ENCODE measurements at places on chromosomes 6 and 20.
A peak's percentile ranks its signal among the peaks of the same experiment; 100 is the strongest.

DNA sequence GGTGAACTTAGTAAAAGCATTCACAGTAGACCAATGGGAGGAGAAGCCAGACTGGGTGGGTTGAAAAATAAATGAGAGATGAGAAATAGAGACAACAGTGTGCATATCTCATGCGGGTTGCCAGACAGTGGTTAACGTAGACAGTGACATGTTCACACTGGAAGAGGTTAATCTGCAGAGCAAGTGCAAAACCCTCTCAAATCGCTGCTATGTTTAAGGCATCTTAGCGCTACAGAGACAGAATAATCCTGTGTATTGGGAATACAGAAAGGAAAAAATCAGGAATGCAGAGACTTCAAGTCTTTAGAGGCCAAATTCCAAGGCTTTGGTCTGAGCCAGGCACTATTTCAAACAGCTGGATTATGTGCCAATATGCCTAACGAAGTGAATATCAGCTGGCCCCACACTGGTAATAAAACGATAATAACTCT is 107.1 kb downstream of the TSHZ2 start:
- no peak for DNase-seq

DNA sequence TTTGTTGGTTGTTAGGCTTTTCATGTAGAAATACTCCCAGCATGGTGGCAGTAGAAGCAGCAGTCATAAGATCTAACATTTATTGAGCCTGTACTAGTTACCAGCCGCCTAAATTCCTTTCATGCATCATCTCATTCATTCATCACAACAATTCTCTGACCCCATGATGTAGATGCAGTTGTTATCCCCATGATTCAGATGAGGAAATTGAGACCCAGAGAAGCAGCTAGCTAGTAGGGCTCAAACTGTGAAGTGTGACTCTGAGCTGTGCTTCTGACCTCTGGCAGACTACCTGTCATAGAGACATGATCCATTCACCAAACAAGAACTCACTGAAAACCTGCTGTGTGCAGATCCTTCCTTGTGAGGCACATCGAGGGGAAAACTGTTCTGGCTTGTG is 16.9 kb downstream of the RREB1 start:
- DNase-seq = peak; percentile 26

DNA sequence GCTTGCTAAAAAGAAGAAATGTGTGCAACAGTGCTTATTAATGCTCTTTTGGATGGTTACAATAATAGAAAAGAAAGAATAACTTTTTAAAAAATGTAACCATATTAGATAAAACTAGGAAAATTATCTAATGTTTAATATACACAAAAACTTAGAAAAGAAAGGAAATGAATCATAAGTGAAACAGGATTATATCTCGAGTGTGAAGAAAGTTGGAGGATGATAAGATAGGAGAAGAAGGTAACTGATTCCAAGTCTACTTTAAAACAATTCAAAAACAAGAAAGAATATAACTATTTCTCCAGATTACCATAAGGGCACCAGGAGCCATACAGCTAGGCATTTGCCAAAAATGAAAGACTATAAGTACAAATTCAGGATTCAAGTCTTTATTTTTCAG is 73.0 kb downstream of the PHIP start:
- DNase-seq = no peak

DNA sequence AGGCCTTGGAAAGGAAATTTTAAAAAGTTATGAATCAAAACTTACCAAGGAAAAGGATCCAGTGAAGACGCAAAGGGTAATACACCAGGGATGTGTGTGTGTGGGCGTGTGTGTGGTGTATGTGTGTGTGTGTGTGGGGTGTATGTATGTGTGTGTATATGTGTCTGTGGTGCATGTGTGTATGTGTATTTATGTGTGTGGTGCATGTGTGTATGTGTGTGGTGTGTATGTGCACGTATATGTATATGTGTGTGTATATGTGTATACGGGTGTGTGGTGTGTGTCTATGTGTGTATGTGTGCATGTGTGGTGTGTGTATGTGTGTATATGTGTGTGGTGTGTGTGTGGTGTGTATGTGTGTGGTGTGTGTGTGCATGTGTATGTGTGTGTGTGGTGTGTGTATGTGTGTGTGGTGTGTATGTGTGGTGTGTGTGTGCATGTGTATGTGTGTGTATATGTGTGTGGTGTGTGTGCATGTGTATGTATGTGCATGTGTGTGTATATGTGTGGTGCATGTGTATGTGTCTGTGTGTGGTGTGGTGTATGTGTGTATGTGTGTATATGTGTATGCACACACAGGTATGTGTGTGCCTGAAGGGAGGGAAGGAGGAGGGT is 176.1 kb upstream of the SUPT3H start:
- no peak for DNase-seq

- DNase-seq = no peak
These were observed 7.8 kb upstream of the NCOA3 start for GRCh38 chr20:47493963-47494293.

DNA sequence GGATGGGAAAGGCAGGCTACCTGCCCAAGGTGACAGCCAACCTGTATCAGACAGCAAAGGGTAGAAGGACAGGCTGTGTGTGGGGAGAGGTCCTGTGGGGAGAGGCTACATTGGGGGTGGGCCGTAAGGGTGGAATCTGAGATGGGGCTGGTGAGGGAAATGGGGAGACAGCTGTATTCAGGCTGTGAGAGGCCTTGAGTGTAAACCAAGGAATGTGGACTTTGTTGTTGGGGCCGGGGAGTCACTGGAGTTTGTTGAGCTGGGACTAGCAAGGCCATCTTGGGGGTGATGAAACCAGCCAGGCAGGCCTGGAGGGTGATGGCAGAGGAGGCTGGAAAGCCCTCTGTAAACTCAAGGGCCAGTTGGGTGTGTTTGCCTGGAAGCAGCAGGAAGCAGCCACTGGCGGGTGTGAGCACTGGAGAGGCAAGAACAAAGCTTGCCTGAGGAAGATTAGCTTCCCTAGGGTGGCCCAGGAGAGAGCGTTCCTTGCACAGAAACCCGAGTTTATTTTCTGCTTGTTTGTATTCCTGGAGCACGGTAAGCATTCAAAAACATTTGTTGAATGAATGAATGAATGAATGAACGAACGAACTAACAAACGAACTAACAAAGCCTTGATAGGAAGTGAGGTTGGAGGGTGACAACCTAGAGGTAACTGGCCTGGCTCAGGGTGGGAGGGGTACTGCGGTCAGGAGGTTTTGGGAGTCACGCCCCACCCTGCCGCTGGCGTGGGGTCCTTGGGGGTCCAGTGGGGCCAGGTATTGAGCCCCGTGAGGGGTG is 18.9 kb downstream of the TTBK1 start:
- no peak for DNase-seq

DNA sequence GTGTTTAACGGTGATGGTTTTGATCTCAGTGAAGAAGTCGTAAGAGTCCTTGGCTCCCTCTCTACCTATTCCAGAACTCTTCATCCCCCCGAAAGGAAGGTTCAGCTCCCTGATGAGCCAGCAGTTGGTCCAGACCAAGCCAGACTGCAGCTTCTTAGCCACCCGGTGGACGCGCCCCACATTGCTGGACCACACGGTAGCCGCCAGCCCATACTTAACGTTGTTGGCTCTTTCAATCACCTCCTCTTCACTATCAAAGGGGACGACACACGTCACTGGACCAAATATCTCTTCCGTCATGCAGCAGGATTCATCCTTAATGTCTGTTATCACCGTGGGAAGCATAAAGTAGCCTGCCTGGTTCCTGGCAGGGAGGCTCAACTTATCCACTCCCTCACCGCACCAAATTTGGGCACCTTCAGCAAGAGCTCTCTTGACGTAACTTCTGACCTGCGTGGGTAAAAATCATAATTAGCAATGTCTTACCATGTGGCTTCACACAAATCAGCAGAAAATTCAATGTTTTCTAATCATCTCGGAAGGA is 31.4 kb downstream of the ALDH8A1 start:
- DNase-seq = no peak

GRCh38 chr6:150276168-150276936 is 92.5 kb upstream of the IYD start:
- DNase-seq = no peak

DNA sequence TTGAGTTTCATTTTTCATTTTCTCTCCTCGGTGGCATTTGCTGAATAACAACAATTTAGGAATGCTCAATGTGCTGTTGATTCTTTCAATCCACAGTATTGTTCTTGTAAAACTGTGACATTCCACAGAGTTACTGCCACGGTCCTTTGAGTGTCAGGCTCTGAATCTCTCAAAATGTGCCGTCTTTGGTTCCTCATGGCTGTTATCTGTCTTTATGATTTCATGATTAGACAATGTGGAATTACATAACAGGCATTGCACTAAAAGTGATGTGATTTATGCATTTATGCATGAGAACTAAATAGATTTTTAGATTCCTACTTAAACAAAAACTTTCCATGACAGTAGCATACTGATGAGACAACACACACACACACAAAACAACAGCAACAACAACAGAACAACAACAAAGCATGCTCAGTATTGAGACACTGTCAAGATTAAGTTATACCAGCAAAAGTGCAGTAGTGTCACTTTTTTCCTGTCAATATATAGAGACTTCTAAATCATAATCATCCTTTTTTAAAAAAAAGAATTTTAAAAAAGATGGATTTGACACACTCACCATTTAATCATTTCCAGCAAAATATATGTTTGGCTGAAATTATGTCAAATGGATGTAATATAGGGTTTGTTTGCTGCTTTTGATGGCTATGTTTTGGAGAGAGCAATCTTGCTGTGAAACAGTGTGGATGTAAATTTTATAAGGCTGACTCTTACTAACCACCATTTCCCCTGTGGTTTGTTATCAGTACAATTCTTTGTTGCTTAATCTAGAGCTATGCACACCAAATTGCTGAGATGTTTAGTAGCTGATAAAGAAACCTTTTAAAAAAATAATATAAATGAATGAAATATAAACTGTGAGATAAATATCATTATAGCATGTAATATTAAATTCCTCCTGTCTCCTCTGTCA is 88.1 kb downstream of the SNAP25 start:
- peak; percentile 13 for DNase-seq

- DNase-seq = no peak
These were observed 589.2 kb downstream of the PHF3 start for GRCh38 chr6:64224819-64225218.

DNA sequence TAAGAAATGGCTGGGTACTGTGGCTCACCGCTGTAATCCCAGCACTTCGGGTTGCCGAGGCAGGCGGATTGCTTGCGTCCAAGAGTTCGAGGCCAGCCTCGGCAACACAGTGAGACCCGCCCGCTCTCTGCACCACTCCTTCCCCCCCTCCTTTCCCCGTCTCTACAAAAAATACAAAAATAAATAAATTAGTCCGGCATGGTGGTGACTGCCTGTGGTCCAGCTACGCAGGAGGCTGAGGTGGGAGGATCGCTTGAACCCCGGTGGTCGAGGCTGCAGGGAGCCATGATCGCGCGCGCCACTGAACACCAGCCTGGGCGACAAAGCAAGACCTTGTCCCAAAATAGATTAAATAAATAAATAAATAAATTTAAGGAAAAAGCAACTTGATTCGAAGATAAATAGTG is 448 bp upstream of the RNF114 start:
- DNase-seq = no peak

GRCh38 chr6:164200071-164200470 is 785.6 kb downstream of the QKI start:
- no peak for DNase-seq
